ENCODE measurements at places on chromosomes 7 and 10.

DNA sequence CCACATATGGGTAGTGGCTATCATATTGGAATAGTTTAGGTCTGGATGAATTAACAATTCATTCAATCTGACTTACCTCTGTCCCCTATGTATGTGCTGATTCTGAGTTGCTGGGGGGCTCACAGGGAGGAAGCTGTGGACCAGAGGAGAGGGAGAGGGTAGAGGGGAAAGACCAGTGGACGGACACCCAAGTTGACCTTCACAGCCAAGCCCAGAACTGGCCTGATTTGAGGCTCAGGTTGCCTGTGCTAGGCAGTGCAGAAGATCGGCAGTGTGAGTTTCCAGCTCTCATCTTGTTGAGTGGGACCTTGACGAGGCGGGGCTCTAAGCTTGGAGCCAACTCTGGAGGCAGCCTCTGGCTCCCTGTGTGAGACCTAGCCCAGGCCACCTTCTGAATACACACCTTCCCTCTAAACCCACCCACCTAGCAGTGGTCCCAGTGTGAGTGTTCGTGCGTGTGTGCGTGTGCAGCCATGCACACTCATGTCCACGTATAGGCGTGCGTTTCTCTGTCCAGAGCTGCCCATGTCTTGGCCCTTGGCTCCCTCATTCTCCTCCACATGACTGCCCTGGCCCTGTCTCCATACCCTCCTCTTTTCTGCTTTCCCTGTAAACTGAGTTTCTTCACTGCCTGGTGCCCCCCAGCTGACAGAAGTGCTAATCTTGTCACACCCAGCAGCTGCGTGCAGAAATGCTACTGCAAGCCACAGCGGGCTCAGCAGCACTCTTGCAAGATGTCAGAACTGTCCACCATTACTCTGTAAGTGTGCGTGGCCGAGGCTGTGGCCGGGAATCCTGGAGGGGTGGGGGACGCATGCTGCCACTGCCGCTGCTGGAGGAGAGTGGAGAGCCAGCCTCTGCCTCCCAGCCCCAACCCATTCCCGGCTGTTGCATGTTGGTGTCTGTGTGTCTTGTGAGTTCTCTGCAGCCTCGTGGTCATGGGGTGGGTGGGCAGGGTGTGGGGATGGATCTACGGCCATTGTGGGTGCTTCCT is 47.6 kb downstream of the ADCYAP1R1 start:
- no peak for DNase-seq

DNA sequence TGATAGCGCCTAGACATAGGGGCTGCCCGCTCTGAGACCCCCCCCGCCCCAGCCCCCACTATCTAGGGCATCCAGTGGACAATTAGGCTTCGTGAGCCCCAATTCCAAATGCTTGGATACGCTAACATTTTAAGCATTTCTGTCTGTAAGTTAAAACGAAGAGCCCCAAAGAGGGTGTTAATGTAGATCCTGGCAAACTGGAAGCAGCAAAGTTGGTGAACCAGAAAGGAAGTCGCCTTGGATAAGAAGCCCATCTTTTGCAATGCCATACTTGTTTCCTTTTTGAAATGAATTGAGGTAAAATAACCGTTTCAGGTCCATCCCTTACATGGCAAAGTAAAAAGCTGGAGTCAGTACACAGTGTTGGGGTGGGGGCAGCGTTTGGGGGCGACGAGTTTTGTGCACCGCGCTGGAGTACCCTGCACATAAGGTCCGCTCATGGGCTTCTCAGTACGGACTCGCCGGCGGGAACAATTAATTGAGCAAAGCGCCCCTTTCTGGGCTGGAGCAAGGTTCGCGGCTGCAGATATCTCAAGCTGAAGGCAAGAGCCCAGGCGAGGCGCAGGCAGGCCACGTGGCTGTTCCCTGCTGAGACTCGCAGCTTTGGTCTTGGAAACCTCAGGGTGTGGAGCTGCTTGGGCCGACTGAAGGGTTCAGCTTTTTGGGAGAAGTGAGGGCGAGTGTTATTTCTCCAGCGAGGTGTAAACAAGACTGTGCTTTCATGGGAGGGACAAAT is 1.4 kb upstream of the TWIST1 start:
- no peak for DNase-seq

- DNase-seq = no peak
These were observed 13.1 kb downstream of the DDC start for GRCh38 chr7:50552139-50552538.

- no peak for DNase-seq
These were observed 34.6 kb upstream of the HSPA12A start for GRCh38 chr10:116777006-116777405.

DNA sequence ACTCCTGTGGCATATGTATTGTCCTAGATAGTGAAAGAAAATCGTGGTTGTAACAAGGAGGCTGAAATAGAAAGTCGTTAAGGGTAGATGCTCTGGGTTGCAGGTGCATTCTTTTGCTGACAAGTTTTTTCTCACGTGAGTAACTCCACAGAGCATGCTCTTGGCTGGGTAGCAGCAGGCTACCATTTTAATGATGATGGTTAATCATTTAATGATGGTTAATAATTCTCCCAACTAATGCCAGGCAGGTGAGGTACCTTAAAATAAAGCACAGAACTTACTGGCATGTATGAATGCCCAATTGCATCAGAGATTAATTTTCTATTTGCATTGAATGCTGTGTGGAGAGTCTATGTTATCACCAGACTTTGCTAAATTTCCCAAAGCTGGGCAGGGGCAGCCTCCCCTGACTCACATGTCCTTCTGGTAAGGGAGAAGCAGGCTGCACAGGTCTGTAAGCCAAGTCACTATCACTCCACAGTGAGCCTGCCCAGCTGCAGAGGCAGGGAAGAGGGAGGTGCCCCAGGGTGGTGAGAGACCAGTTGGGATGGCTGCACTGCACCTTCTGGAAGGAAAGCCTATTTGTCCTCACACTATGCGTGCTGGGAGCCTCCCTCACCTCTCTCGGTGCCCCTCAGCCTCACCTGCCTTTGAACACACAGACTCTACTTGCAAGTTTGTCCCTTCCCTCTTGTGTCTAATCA is 287.0 kb upstream of the IGFBP3 start:
- no peak for DNase-seq

DNA sequence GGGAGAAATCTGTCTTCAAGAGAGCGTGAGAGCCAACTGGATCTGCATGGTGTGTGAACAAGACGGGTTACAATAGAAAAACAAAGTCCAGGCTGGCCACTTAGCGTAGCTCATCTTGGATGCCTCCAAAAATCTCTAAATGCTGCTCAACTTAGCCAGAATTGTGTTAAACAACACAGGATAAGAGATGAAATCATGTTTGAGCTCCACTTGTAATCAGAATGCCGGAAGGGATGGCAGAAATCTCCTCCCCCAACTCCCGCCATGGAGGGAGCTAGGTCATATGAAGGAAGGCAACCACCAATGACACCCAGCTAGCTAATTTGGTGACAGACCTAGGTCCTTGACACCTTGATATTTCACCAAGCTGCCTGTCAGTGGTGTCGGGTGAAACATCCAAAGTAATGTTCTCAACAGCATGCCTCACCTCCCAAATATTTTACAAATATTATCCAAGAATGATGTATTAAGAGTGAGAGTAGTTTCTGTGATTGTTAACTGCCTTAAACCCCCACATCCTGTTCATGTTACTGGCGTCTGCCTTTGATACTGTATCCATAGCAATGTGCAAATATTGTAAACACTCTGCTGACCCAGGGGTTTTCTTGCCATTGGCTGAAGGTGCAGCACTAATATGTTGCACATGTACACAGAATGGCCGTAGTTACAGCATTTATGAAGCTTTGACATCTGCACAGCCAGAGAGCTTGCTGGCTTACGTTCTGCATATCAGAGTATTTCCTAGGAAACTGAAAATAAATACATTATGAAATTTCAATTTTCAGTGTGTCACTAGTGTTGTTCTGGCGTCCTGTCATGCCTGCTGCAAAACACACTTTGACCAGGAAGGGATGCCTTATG is 25.8 kb downstream of the TMEM254 start:
- no peak for DNase-seq

GRCh38 chr7:50339990-50340500 is 35.5 kb downstream of the IKZF1 start:
- DNase-seq = no peak

All from activated CD4-positive, alpha-beta T cell treated with anti-CD3 and anti-CD28 coated beads for 1 hour (primary cell).